ENCODE measurements at places on chromosomes 11 and 22. TPM values are rescaled to one million over a fixed set of nuclear protein-coding genes. Genes with fewer than 3 reads are reported as not detected.

- no peak for DNase-seq
Observed at GRCh38 chr11:33542921-33543320, 157.7 kb downstream of the C11orf91 start.

DNA sequence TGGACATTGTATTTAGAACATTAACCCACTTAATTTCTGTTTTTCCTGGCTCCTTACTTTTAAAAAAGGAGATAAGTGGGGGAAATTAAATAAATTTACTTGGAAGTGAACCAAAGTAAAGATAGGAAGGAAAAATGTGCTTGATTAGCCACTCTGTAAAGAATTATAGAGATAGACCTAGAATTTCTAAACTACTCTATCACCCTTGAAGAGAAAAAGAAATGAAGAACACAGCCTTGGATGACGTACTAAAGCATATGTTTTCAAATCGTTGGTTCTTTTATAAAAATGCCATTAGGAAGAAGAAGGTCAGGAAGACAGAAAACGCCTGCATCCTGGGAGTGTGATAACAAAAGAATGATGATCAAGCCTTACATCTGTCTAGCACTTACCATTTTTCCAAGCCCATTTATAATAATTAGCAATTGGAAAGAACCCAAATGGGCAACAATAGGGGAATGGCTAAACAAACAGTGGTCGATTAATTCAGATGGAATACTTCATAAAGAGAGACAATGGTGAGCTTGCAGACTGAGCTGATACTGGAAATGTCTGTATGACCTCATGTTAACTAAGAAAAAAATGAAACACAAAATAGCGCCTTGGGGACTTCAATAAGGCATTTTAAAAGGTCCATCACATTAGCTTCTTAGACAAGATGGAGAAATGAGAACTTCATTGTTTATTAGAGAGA lies 81.0 kb upstream of the LRRC55 start:
- DNase-seq, result no peak

DNA sequence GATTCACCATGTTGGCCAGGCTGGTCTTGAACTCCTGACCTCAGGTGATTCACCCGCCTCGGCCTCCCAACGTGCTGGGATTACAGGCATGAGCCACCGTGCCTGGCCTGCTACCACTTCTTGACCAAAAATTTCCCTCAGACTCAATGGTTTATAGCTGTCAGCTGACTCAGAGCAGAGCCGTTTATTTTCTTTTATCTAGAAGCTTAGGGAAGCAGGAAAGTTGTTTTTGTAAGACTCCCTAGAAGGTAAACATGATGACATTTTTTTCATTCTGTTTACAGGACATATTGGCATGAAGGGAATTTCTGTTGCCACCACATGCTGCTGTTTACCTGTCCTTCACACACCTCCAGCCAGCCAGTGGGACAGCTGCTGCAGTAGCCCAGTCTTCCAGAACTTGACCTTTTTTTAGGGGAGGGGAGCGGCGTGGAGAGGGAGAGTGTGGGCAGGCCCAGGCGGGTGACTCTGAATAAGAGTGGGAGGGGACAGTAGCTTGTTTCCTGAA lies 56.1 kb upstream of the PTPRJ start:
- no peak for DNase-seq

- DNase-seq, result no peak
Observed at GRCh38 chr22:26479043-26479791, 4.4 kb downstream of the HPS4 start.

- no peak for DNase-seq
Observed at GRCh38 chr11:68457898-68458249, 2.7 kb upstream of the PPP6R3 start.

- DNase-seq, result no peak
Observed at GRCh38 chr11:85673393-85673792, 8.5 kb upstream of the CREBZF start.

DNA sequence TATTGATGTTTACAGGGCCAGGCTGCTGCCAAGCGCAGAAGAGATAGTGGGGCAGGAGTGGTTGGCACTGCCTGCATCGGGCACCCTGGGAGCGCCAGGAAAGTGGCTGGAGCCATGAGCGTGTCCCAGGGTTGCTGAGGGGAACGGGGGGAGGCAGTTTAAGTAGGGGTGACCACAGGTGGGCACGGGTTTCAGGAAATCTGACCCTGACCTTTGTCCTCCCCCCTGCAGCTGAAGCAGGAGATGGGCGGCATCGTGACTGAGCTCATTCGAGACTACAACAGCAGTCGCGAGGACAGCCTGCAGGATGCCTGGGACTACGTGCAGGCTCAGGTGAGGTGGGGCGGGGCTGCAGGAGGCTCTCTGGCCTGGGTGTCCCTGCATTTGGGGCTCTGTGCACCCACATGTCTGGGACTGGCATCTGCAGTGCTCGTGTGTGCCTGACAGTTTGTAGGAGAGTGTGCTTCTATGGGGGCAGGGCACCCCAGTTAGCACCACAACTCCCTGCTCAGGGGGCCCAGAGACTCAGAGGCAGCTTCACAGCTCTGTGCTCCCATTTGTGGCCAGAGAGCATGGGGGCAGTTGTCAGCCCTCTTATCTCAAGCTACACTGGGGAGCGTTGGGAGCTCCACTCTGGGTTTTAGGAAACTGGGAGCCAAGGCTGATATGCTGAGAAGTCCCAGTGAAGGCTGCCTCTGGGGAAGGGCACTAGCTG lies 49.7 kb downstream of the CD82 start:
- DNase-seq, result no peak

GRCh38 chr22:22167791-22168189 lies 76.8 kb upstream of the VPREB1 start:
- DNase-seq, result no peak

DNA sequence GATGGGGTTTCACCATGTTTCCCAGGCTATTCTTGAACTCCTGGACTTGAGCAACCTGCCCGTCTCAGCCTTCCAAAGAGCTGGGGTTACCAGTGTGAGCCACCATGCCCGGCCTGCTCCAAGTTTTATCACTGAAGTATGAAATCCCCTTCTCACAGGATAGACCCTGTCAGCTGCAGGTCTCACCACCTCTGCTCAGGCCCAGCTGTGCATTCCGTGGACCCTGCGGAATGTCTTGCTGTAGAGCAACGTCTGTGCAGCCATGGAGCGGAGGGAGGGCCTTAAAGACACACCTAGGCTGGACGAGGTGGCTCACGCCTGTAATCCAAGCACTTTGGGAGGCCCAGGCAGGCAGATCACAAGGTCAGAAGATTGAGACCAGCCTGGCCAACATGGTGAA lies 625.4 kb downstream of the BRD1 start:
- DNase-seq, result no peak

- no peak for DNase-seq
Observed at GRCh38 chr11:81655351-81655750, 1078.3 kb downstream of the FAM181B start.

DNA sequence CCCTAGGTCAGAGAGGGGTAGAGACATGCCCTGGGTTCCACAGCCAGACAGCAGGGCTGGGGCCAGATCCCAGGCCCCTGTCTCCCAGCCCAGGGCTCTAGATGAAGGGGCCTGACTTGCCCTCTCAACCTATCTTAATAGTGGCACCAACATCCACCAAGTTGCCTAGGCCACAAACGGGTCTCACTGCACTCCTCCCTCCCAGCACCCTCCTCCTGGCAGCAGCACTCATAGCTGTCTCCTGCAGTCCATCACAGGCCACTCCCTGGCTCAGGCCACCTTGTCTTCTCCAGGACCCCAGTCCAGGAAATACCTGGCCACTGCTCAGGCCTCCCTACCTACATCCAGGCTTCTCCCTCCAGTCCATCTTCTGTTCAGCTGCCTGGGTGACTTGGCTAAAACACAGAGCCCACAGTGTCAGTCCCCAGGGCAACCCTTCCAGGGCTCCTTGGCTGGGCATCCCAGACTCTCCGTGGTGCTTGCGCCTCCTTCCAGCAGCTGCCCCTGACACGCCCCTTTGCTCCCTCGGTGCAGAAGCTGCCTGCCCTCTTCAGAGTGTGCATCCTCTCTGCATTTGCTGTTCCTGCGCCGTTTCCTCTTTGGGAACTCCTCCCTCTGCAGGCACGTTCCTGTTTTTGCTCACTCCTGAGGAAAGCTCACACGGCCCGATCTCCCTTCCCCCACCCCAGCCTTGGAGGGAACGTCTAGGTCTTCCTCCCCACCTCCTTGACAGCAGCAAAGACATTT lies 40.5 kb downstream of the LRRC32 start:
- no peak for DNase-seq

Gene IGF2
- total RNA-seq, result 25.6 TPM

Gene C11orf97
- total RNA-seq, result not detected

Gene ARRB1
- 55.4 TPM for total RNA-seq

Gene ROBO3
- 4.2 TPM for total RNA-seq

Gene SMTNL1
- not detected for total RNA-seq
